Progenitor cell of endocrine pancreas (in vitro differentiated cells): ENCODE measurements at places on chromosomes 4 and X. TPM values are rescaled to one million over a fixed set of nuclear protein-coding genes. Genes with fewer than 3 reads are reported as not detected.

GRCh38 chrX:45164995-45165394, 35.7 kb downstream of the DIPK2B start:
- no peak overlapping the region for H3K4me3 ChIP-seq
- no peak for DNase-seq
- no peaks in the 10 kb centered on the region for H3K36me3 ChIP-seq
- no peak overlapping the region for H3K27ac ChIP-seq
- no peaks in the 10 kb centered on the region for H3K27me3 ChIP-seq

- DNase-seq = no peak
- no peak overlapping the region for H3K27ac ChIP-seq
Measured at GRCh38 chr4:140559696-140560095, 9.1 kb downstream of the UCP1 start.

- H3K27ac ChIP-seq = no peak overlapping the region
- H3K4me1 ChIP-seq = peaks cover 3% of the 10 kb centered on the region
Measured at GRCh38 chrX:38409289-38409688, 56.9 kb downstream of the OTC start.

GRCh38 chr4:1136048-1136447, 22.7 kb upstream of the RNF212 start:
- H3K36me3 ChIP-seq = peaks cover 3% of the 10 kb centered on the region
- no peak overlapping the region for H3K4me3 ChIP-seq
- DNase-seq = no peak
- H3K27me3 ChIP-seq = peaks cover 9% of the 10 kb centered on the region

GRCh38 chr4:187739771-187740170, 255.8 kb upstream of the ZFP42 start:
- H3K36me3 ChIP-seq = no peaks in the 10 kb centered on the region
- no peaks in the 10 kb centered on the region for H3K27me3 ChIP-seq
- no peak overlapping the region for H3K27ac ChIP-seq
- H3K4me1 ChIP-seq = no peaks in the 10 kb centered on the region
- DNase-seq = no peak
- no peak overlapping the region for H3K4me3 ChIP-seq

Gene CENPVL3
- total RNA-seq = 4.6 and 5.4 TPM in 2 replicates

GRCh38 chrX:112830540-112830939, 10.1 kb downstream of the AMOT start:
- H3K27me3 ChIP-seq = no peaks in the 10 kb centered on the region
- peak overlapping the region; percentile 69 for H3K27ac ChIP-seq
- peaks cover 43% of the 10 kb centered on the region for H3K36me3 ChIP-seq
- H3K4me3 ChIP-seq = no peak overlapping the region
- no peak for DNase-seq
- H3K4me1 ChIP-seq = peaks cover 51% of the 10 kb centered on the region

Gene TAF7L
- total RNA-seq = 0.13 and 0.26 TPM in 2 replicates
